ENCODE measurements at places on chromosomes 6 and 20.

- no peak for DNase-seq
Observed at GRCh38 chr20:15256676-15257568, 919.5 kb upstream of the FLRT3 start.

GRCh38 chr6:132107896-132108295 lies 156.7 kb upstream of the CCN2 start:
- no peak for DNase-seq

GRCh38 chr6:157867981-157868380 lies 44.9 kb downstream of the SNX9 start:
- DNase-seq, result no peak

DNA sequence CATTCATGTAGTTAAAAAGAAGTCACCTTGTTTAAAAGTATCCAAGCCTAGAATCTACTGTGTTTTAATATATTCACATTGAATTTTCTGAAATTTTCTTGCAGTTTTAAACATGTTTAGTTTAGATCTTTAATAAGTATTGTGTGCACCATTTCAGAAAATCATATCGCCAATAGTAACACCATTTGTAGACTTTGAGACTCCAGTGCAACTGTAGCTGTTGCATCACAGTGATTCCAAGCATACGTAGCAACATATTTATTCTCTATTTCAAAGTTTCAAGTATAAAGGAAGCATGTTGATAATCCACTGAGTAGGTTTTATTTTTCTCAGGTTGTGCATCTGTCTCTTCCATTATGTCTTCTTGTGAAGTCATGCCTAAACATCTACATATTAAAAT lies 46.4 kb downstream of the HMGN3 start:
- no peak for DNase-seq

GRCh38 chr6:167306401-167306998 lies 15.4 kb downstream of the UNC93A start:
- DNase-seq, result no peak

DNA sequence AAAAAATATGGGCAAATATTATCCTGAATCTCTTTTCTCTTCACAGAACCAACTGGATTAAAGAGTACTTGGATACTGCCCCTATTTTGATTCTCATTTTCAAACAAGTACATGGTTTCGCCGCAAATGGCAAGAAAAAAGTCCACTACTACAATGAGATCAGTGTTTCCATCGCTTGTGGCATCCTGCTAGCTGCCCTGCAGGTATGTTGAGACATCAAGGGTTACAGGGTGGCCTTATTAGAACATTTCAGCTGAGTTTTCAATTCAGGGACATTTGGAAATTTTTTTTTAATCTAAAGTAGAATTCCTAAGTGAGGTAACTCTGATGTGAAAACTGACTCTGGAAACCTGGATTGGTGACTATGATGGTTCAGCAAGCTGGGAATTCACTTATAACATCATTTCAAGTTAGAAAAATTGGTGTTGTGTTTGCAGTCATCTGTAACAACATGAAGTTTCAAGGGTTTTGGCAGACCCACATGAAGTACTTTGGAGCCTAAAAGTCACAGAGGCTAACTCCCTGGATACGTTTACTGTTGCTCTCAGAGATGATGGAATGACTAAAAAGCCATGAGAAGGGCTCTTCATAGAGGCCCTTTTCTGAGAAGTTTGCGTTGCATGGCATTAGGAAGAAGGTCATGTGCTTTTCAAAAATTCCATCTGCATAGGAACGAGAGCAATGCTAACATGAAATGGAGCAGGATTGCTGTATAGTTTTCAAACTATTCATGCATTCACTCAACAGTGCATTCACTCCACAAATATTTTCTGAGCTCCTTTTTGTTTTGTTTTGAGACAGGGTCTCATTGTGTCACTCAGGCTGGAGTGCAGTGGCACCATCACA lies 25.5 kb downstream of the IYD start:
- DNase-seq, result no peak

DNA sequence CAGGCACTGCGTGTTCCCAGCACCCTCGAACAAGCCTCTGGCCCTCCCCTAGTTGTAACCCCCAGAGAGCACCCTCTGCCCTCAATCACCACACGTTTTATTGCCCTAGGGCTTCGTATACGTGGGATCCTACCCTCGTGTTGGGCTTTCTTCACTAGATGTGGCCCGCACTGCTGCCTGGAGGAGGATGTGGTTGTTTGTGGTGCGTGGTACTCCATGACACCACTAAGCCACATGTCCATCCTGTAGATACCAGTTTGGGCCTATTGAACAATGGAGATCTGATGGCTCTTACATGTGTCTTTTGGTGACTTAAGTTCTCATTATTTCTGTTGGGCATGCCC lies 17.0 kb downstream of the SLC2A4RG start:
- DNase-seq, result no peak

GRCh38 chr6:169894377-169894960 lies 143.0 kb downstream of the ERMARD start:
- DNase-seq, result no peak

GRCh38 chr20:9368893-9369292 lies 145.5 kb upstream of the LAMP5 start:
- no peak for DNase-seq

GRCh38 chr6:28523241-28523622 lies 2.4 kb upstream of the GPX5 start:
- no peak for DNase-seq

GRCh38 chr20:24878657-24879056 lies 70.4 kb upstream of the CST7 start:
- DNase-seq, result no peak

DNA sequence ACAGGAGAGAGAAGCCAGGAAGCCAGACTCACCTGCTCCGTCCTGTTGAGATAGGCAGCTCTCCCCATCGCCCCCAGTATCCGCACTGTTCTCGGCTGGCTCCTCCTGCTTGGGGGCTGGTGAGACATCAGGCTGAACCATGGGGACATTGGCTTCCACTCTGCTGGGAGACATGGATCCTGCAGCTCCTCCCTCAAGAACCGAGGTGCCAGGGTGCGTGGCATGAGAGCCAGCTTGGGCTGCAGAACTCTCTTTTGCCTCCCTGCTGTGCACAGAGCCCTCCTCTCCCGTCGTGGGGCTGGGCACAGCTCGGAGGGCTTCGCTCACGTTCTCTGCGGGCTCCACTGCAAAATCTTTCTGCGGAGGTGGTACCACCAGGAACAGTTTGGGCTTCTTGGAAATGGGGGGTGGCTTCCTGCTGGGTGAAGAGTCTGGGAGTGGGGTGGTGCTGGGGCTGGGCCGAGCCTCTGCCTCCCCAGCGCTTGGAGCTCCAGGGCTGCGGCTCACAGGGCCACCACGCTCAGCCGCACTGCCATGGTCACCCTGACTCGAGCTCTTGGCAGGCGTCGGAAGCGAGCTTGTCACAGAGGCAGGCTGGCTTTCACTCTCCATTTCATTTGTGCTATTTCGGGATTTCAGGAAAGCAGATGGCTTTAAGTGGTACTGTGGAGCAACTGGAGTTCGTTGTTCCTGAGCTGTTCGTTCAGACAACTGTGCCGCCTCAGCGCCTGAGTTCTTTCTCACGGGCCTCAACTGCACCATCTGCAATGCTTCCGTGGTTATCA lies 26.5 kb downstream of the HEBP2 start:
- DNase-seq, result no peak

- DNase-seq, result no peak
Observed at GRCh38 chr6:57432919-57433684, 115.7 kb downstream of the PRIM2 start.

- no peak for DNase-seq
Observed at GRCh38 chr6:32133786-32134185, 3.7 kb upstream of the FKBPL start.

DNA sequence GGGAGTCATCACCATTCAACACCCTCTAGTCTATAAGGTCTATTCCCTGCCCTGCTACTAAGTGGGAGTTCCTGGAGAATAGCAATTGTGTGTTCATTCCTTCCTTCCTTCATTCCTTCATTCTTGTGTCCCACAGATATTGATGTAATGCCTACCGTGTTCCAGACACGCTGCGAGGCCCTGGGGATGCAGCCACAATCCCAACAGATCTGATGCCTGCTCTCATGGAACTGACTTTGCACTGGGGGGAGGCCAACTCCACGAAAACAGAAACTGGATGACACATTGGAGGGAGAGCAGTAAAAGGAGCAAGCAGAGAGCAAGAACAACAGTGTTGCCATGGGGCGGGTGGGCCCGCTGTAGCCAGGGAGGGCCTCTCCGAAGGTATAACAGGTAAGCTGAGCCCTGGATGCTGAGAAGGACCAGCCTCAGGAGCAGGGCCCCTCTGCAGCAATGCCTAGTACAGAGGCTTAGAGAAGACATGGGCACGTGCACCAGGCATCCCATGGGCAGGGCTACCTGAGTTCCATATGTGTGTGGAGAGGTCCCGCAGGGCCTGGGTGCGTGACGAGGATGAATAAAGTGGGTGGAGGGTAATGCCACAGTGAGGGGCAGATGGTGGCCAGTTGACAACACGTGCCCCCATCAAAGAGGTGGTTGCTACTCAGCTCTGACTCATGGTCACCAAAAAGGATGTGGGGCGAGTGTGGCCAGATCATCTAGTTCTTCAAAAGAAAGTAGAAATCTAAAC lies 173.9 kb downstream of the NFATC2 start:
- no peak for DNase-seq

GRCh38 chr6:69422475-69422874 lies 374.3 kb downstream of the LMBRD1 start:
- no peak for DNase-seq

DNA sequence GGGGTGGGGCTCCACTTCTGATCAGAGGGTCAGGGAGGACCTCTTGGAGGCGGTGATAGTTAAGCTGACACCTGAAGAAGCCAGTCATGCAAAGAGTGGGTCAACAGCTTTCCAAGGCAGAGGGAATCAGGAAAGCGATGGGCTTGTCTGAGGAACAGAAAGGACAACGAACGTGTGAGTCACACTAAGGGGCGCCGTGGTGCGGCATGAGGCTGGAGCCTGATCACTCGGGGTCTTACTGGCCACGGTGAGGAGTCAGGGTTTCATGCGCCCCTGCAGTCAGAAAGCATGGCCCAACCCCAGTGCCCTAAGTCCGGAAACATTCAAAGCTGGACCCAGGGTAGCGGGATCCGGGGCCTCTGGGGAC lies 50.6 kb upstream of the SLC32A1 start:
- no peak for DNase-seq

DNA sequence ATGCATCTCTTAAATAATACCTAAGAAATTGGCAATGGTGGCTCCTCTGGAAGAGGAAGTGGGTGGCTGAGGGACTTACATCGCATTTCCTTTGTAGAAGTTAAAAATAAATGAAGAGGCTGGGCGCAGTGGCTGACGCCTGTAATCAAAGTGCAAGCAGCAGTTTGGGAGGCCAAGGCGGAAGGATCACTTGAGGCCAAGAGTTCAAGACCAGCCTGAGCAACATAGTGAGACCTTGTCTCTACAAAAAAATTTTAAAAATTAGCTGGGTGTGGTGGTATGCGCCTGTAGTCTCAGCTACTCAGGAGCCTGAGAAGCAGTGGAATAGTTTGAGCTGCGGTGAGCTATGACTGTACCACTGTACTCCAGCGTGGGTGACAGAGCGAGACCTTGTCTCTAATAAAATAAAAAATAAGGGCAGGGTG lies 12.2 kb upstream of the NCOA3 start:
- DNase-seq, result peak; percentile 60

- no peak for DNase-seq
Observed at GRCh38 chr20:31596831-31597480, 8.1 kb upstream of the ID1 start.

- DNase-seq, result no peak
Observed at GRCh38 chr20:32231847-32232246, 24.2 kb downstream of the POFUT1 start.

DNA sequence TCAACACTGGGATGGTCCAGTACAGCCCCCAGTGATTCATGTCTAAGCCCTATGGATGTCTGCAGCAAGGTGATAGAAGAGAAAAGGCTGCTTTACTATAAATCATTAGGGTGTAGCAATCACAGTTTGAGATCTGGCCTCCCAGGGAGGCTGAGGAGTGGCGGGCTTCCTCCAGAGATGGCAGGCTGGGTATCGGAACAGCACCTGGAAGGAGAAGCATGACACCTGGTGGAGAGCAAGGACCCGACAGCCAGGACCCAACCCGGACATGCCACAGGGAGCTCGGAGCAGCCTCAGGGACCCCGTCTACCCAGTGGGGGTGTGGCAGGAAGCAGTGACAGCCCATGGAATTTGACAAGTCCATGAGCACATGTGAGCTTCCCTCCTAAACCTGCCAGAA lies 114.8 kb upstream of the CD93 start:
- DNase-seq, result peak; percentile 69

GRCh38 chr6:16810411-16810810 lies 49.2 kb upstream of the ATXN1 start:
- DNase-seq, result no peak

GRCh38 chr20:10741060-10741459 lies 67.3 kb upstream of the JAG1 start:
- no peak for DNase-seq

DNA sequence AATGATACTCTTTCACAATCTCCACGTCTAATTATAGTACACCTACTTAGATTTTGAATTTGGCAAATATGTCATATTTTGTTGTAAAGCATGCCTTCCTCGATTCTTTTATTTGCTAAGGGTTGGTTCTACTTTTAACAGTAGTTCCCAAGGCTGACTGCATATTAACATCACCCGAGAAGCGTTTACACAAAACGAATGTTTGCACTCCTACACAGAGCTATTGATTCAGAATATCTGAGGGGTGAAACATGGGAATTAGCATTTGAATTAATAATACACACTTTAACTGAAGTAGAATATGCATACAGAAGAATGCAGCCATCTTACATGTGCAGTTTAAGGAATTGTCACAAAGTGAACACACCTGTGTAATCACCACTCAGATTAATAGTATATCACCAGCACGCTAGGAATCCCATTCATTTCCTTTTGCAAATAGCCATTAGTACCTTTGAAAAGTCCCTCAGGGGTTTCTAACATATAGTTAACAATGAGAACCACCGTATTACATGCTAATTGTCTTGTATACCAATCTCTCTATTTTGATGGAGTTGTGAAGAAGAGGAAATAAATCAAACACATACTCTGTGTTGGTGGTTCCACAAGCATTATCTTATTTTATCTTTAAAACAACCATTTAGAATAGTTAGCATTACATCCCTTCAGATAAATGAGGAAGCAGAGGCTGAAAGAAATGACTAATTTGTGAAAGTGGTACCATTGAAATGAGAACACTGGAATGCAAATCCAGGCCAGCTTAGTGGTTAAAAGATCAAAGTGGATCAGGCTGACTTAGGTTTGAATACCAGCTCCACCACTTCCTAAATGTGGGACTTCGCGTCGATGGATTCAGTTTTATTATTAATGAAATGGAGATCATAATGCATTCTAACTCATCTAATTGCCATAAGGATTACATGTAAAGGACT lies 317.6 kb downstream of the HDGFL1 start:
- no peak for DNase-seq
